ENCODE measurements at places on chromosomes 3 and 15. TPM values are rescaled to one million over a fixed set of nuclear protein-coding genes. Genes with fewer than 3 reads are reported as not detected.

The RTP3 gene
- not detected for total RNA-seq

The CP gene
- total RNA-seq, result not detected

The SLC35G2 gene
- total RNA-seq, result 14.7 TPM

The JMJD7 gene
- total RNA-seq, result 3.1 TPM

The NR1D2 gene
- 53.0 TPM for total RNA-seq

The CLDN16 gene
- 0.09 TPM for total RNA-seq

The GNL3 gene
- total RNA-seq, result 325 TPM

The RFT1 gene
- total RNA-seq, result 13.9 TPM

The FRMD5 gene
- total RNA-seq, result 16.3 TPM

The NDN gene
- 89.0 TPM for total RNA-seq

The ATP13A5 gene
- not detected for total RNA-seq

The HCLS1 gene
- total RNA-seq, result 2.7 TPM

The CLDN1 gene
- total RNA-seq, result 0.18 TPM

The PLA2G4F gene
- not detected for total RNA-seq

The ACVR2B gene
- total RNA-seq, result 2.5 TPM

The GALNT15 gene
- total RNA-seq, result 10.9 TPM

The GATM gene
- total RNA-seq, result 0.57 TPM

The SLC9A9 gene
- total RNA-seq, result 32.8 TPM

The ATP13A4 gene
- total RNA-seq, result not detected

The GOLGA6L7 gene
- total RNA-seq, result not detected

The INKA1 gene
- 4.4 TPM for total RNA-seq

The TM4SF1 gene
- total RNA-seq, result 299 TPM

The DGKG gene
- total RNA-seq, result 0.27 TPM

The TMCO5A gene
- 0.49 TPM for total RNA-seq
